ENCODE measurements at places on chromosomes 11 and 22. TPM values are rescaled to one million over a fixed set of nuclear protein-coding genes. Genes with fewer than 3 reads are reported as not detected.

TYR gene
- not detected for total RNA-seq

ART1 gene
- not detected for total RNA-seq

TUB gene
- total RNA-seq, result 1.00 TPM

CEND1 gene
- total RNA-seq, result not detected

EIF3D gene
- 135 TPM for total RNA-seq

FAM180B gene
- not detected for total RNA-seq

DEFB108B gene
- total RNA-seq, result not detected

TLCD5 gene
- 0.48 TPM for total RNA-seq

Measured in esophagus mucosa (tissue), 1 donor.